ENCODE measurements at places on chromosomes 4 and X.

DNA sequence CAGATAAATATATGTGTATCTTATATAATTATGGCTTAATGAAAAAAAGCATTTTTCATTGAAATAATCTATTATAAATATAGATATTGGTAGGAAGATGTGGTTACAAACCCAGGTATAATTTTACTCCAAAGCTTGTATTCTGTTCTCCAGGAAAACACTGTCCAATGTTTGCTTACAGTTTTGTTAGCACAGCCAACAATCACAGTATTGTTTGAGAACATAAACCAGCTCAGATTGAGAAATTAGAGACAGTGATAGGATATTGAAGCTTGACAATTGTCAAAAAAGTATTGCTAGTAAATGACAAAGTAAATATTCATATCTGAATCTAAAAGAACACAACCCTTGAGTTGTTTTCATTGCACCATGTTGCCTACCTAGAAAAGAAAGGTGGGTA lies 228.8 kb downstream of the ADGRL3 start:
- no peak for DNase-seq

GRCh38 chr4:78940752-78941151 lies 1.5 kb upstream of the PAQR3 start:
- DNase-seq, result no peak

- DNase-seq, result peak; percentile 66
Observed at GRCh38 chr4:41600243-41600912, 62.4 kb downstream of the LIMCH1 start.

DNA sequence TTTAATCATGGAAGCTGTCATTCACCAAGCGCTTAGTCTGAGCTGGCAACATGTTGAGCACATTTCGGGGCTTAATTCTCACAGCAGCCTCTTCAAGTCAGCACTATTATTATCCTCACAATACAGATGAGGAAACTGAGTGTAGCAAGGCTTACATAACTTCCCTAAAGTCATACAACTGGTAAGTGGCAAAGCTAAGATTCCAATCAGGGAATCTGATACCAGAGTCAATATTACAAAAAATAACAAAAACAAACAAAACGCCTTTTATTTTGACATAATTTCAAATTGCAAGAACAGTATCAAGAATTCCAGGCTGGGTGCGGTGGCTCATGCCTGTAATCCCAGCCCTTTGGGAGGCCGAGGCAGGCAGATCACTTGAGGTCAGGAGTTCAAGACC lies 120.4 kb upstream of the DUSP21 start:
- DNase-seq, result no peak

DNA sequence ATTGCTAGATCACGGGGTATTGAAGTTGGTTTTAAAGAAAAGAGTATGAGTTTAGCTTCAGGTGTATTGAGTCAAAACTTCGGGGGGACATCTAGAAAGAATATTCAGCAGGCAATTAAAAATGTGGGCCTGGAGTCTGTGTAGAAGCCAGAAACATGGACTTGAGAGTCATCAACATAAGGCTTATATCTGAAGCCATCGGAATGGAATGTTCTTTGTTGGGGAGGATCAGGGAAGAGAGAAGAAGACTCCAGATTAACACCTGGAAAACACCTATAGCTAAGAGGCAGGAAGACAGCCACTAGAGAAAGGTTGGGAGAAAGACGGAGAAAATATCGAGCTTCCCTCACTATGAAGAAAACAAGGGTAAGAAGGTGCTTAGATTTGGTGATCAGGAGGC lies 69.5 kb downstream of the BEND2 start:
- DNase-seq, result no peak

- peak; percentile 64 for DNase-seq
Observed at GRCh38 chr4:10589799-10590198, 94.8 kb downstream of the CLNK start.

- DNase-seq, result no peak
Observed at GRCh38 chrX:100674705-100675104, 30.7 kb downstream of the SRPX2 start.
